CD4-positive, alpha-beta memory T cell (primary cell): ENCODE measurements at places on chromosomes 1 and 21.
A peak's percentile ranks its signal among the peaks of the same experiment; 100 is the strongest.

GRCh38 chr1:37070126-37070525 is 35.8 kb upstream of the GRIK3 start:
- DNase-seq = no peak

DNA sequence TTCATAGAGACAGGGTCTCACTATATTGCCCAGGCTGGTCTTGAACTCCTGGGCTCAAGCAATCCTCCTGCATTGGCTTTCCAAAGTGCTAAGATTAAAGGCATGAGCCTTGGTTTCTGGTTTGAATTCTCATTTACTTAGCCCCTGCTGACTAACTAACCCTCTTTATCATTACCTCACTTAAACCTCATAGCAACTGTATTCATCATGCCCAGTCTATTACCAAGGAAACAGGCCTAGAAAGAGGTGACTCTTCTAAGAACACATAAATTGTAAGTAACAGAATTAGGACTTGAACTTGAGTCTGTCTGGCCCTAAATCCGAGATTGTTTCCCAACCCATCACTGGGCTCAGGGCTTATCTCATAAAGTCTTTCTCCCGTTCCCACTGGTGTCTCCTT is 44.2 kb downstream of the TMEM53 start:
- DNase-seq = no peak

- no peak for DNase-seq
These were observed 32.9 kb downstream of the SCYL3 start for GRCh38 chr1:169860750-169861149.

GRCh38 chr1:117615474-117615873 is 9.6 kb downstream of the TENT5C start:
- peak; percentile 47 for DNase-seq

GRCh38 chr1:201702936-201703335 is 126.0 kb upstream of the IPO9 start:
- DNase-seq = no peak

DNA sequence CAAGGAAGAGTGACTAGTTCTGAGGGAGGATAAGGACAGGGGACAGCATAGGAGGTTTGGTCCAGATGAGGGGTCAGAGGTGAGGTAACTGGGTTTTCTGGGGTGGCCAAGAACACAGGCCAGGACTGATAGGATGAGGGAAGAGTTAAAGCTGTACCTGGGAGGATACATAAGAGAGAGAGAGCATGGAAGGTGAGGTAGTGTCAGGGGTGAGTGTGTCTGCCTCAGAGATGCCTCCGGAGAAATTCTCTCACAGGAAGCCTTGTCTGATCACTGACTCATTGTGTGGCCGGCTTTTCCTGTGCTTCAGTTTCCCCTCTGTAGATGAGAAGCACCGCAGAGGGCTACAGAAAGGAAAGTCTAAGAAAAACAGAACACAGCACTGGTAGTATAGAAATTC is 40.2 kb downstream of the FASLG start:
- peak; percentile 80 for DNase-seq

DNA sequence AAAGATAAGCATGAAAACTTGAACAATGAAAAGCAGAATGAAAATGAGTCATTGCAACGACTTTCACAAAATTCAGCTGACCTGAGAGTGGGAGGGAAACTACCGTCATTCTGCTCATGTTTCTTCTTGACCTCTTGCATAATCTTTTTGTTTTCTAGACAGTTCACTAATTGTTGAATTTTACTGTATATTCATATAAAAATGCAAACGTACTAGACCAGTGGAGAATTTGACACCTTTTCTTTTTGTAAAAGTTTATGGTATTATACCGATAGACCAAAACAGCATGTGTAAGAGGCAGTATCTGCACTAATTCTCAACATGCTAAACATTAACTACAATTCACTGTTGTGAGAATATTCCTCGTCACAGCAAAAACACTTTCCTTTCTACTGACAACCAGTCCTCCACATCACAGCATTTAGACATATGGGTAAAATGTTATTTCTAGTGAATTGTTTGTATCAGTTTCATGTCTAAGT is 137.8 kb downstream of the GREM2 start:
- no peak for DNase-seq

DNA sequence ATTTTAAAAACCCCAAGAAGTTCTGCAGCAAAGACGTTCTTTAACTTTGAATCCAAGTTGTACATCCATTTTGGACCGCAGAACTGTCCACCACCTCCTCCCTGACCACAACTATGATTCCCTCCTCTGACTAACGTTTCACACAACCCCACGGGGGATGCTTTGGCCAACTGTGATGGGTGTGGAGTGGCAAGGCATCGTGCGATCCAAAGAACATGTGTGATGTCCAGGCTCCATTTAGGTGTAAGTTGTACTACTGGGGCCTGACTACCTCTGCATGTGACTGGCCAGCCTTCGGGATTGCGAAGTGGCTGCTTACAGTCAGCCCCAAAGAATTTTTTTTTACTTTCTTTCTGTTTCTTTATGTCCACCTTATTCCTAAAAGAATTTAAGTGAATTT is 6.7 kb downstream of the KCNJ15 start:
- no peak for DNase-seq

DNA sequence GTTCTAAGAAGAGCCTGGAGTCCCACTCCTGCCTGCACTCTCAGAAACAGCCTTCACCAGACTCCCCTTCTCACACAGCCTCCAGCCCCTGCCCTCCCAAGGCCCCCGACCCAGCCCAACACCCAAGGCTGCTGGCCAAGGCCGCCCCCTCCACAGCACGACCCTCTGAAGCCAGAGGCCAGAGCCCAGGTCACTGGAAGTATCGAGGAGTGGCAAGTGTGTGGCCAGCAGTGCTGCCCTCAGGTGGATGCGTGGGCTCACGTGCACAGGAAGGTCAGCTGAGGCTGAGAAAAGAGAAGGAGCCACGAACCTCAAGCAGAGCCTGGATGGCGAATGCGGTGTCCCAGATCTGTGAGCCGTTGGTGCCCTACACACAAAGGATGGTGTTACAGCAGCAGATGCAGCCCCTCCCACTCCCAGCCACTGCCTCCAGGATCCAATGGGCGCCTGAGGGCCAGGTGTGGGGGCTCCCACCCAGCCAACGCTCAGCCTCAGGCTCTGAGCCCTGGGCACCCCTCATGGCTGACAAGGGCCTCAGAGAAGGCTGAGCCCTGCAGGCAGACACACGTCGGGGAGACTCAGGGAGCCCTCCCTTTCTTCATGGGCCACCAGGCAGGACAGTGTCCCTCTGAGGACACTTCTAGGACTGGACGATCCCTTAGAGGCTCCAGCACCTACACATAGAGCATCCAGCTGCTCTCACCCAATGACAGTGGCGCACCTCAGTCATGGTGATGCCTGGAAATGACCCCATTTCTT is 18.0 kb downstream of the LSS start:
- no peak for DNase-seq

DNA sequence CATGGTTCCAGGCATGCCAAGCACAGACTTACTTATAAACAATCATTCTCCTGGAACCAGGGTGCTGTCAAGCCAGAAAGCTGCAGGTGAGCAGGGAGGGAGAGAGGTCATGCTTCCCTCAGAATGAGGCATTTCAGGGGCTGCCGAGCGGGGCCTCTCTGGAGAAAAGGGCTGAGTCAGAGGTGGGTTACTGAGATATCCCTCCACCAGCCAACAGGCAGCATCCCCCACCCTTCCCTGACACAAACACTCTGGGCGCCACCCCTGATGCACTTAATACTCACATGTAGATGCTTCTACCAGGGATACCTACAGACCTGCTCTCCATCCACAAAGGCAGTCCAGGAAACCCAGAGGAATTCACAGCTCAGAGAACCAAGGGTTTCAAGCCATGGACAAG is 13.1 kb downstream of the STK40 start:
- DNase-seq = no peak

DNA sequence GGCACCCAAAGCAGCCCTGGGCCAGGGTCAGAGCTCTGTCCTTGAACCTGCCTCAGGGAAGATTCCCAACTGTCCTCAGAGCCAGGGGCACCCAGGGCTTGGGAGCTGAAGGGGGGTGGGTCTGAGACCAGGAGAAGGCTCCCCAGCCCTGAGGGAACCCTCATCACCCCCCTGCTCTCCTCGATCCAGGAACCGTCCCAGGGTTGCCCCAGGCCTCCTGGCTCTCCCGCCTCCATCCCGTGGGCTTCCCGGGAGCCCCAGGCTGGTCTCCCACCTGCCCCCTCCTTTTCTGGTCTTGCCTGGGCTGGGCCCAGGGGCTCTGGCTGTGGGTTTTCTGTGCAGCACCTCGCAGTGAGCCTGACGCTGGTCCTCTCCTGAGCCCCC is 6.7 kb upstream of the SAMD11 start:
- no peak for DNase-seq

- no peak for DNase-seq
These were observed 10.6 kb downstream of the PGM1 start for GRCh38 chr1:63603810-63604209.

- no peak for DNase-seq
These were observed 1.3 kb upstream of the INPP5B start for GRCh38 chr1:37948166-37948565.

GRCh38 chr1:11952455-11953109 is 18.1 kb downstream of the PLOD1 start:
- no peak for DNase-seq

- DNase-seq = no peak
These were observed 23.5 kb downstream of the ANGPTL1 start for GRCh38 chr1:178847396-178847849.
